Umbilical cord (tissue), 2 donors: ENCODE measurements at places on chromosomes 5 and 9.
A peak's percentile ranks its signal among the peaks of the same experiment; 100 is the strongest.

DNA sequence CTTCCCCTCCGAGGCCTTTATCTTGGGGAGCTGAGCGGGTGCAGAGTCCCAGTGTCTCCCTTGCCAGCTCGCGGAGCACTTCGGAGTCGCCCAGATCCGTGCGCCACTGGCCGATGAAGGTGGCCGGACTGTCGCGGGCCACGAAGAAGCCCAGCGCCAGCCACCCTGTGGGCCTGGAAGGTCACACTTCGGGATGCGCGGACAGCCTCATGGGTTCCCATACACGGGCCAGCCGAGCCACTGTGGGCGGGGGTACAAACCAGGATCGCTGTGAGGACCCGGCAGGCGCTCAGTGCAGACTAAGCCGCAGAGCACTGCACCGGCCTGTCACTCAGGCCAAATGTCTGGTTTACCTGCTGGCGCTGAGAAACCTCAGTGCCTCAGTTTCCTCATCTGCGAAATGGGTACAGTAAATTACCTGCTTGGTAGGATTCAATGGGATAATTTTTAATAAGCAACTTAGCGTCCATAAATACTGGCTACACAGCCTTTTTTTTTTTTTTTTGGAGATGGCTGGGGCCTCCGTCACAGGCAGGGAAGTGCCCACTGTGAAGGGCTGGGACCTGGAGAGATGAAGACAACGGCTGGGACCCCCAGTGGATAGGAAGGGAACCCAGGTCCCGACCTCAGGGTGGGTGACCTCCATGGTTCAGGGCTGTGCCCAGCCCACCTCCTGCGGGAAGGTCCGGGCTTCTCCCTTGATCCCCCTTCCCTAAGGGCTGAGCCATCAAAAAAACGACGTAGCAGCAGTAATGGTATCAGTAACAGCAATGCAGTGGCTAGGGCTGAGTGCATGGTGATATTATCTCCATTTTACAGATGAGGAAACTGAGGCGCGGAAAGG lies 38.7 kb upstream of the CTSV start:
- DNase-seq, result no peak

DNA sequence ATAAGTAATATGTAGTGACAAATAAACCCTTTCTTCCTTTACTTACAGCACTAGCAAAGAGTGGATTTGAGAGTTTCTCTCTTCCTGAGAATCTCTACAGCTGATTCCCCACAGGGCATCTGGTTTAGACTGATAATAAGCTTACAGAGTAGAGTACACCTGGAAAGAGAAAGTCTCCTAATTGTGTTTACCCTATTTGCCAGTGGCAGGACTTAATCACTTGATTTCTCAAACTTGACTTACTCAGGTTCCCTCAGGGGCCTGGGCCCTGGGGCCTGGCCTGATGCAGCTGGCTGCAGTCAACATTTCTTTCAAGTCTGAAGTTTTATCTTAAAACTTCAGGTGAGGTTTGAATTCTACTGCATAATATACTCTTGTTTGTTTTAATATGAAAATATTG lies 38.0 kb upstream of the UBTD2 start:
- no peak for DNase-seq

GRCh38 chr5:124724357-124725039 lies 21.9 kb downstream of the ZNF608 start:
- no peak for DNase-seq

GRCh38 chr9:68480807-68481206 lies 59.9 kb downstream of the TMEM252 start:
- DNase-seq, result no peak

- DNase-seq, result no peak
These were observed 358.6 kb downstream of the ADGRV1 start for GRCh38 chr5:90916947-90917800.

DNA sequence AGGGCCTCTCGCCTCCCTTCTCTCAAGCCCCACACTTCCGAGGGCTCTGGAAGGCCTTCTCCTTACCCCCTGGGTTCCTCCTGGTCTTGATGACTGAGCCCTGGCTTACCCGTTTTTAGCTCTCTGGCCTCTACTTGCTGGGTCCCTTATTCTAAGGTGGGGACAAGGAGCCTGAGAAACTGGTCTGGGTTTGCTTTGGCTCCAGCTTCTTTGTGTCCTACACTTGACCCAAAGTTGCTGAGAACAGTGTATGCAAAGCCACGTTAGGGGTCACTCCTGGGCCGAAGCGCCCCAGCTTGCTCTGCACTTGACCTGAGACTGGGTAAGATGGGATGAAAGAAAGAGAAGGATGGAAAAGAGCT lies 788 bp downstream of the ZNF346 start:
- DNase-seq, result peak; percentile 10

GRCh38 chr5:164186550-164186949 lies 681.1 kb downstream of the MAT2B start:
- no peak for DNase-seq

DNA sequence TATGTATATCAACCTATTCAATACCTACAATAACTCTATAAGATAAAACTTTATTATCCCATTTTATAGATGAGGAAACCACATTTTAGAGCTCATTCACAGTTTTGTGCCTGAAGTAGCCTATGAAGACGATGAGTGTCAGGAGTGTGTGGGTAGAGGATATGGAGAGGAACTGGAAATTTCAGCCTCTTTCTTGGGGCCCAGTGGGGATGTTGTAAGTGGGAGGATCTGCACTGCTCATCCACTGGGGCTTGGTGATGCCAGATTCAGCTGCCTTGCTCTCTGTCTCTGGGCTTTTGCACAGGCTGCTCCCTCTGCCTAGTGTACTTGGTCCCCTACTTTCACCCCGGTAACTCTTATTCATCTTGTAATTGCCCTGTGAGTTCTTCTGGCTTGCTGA lies 194.7 kb downstream of the SREK1 start:
- DNase-seq, result no peak

DNA sequence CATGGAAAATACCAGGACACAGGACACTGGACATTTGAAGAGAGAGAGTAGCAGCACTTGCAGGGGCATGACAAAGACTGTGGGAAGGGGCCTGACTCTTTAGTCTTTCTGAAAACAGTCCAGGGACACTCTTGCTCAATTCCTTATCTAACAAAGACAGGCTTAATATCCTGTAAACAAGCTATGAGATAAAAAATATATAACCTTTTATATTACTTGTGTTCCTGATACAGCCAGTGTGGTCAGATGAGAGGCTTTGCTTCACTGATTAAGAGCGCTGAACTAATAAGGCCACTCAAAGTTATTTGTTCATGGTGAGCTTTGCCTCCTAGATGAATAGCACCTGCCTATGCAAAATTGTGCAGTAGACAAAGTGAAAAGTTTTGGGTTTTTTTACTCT lies 518.7 kb downstream of the LRRC70 start:
- DNase-seq, result no peak

- no peak for DNase-seq
These were observed 84.7 kb downstream of the ST8SIA4 start for GRCh38 chr5:100818340-100818739.

- no peak for DNase-seq
These were observed 31.4 kb upstream of the LPCAT1 start for GRCh38 chr5:1555011-1555807.

DNA sequence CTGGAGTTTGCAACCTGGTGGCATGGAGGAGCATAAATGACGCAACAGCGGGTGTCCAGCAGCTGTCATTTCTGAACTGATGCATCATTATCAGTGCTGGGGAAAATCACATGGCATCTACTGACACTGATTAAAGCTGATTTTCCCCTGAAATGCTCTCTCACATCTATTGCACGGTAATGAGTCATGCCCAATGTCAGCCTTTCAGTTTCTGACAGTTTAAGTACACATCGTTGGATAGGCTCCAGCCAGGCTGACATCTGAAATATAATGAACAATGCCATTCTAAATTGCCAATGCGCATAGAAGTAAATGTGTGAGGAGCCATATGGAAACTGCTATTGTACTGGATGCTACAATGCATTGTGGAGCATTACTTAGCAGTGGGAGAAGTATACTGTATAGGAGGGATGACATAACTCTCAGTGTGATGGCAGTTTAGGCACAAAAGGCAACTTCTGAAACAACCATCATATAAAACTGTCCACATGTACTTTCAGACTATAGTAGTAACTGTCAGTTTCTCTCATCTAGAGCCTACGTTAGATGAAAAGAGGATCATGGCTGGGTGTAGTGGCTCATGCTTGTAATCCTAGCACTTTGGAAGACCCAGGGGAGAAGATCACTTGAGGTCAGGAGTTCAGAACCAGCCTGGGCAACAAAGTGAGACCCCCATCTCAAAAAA lies 389.3 kb upstream of the DMAC1 start:
- DNase-seq, result no peak

GRCh38 chr9:91736311-91736710 lies 213.7 kb downstream of the ROR2 start:
- DNase-seq, result no peak

GRCh38 chr9:69421908-69422801 lies 97.1 kb downstream of the ENTREP1 start:
- peak; percentile 65 for DNase-seq

GRCh38 chr9:123387686-123388085 lies 31.7 kb downstream of the CRB2 start:
- DNase-seq, result no peak

DNA sequence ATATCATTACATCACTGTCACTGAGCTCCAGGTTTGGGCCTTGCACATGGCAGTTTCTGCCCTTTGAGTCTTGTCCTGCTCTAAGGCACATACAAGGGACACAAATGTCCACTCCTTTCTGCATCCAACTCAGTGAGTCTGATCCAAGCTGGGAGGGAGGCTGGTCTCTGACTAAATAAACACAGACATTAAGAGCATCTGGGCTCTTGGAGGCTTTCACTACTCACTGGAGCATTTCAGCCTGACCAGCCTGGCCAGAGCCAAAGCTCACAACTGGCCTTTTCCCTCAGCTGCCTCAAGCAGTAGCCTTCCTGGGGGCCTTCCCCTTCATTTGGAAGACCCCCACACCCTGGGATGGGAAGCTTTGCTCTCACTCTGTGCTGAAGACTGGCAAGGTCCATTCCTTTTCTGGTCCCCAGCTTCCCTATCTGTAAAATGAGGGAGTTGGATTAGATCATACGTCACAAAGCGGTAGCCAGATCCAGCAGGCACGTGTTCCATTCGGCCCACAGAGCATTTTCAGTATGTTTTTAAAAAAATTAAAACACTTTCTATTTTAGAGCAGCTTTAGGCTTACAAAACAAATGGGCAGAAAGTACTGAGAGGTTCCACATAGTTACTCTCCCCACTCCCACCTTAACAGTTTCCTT lies 58.6 kb upstream of the XPA start:
- no peak for DNase-seq

- DNase-seq, result no peak
These were observed at the start of gene DMRT1 for GRCh38 chr9:841371-842209. Gene DMRT1, plus strand, starts transcription at chr9:841697. Its CDS starts 142 bp downstream, at chr9:841839.

DNA sequence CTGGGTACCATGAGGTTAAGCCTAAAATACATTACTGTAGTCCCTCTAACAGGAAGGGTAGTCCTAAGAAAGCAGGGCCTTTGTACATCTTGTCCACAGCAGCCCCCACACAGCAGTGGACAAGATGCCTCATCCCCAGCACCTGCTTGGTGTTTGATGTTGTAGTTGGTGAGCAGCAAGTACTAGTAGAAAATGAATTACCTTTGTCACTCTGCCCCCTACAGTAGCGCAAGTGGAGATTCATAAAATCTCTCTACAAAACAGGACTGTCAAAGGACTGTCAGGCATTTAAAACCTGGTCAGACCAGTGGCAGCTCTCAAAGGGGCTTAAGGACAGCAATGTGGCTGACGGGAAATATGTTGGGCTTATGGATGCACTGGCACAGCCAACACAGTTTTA lies 122.5 kb downstream of the TMEM174 start:
- no peak for DNase-seq

GRCh38 chr9:134215420-134215698 lies 51.0 kb upstream of the RNU6ATAC start:
- DNase-seq, result no peak

DNA sequence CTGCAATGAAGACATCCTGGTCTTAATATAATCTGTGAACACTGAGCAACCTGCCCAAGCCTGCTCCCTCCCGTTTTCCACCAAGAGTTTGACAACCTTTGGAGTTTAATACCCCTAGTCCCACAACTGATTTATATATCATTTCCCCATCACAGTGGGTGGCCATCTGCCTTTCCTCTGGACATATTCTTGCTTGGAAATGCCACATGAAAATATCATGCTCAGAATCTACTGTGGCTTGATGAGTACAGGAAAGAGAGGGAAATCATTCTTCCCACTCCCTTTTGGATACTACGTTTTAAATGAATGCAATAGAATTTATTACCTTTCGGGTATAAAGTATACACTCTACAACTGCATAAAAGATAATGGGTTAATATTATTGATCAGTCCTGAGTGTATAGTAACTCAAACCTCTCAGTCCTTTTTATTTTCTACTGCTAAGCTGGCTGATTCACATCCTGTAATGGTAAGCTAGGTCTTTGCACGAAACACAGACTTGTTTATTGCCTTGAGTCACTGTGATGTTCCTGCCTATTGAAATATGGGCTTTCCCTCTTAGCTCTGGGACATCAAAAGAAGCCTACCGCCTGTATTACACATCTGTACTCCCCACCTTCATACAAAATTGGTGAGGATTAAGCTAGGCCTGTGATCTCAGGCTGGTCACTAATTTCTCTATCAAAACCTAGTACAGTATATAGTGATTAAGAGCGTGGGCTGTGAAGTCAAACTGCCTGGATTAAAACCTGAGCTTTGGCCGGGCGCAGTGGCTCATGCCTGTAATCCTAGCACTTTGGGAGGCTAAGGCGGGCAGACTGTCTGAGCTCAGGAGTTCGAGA lies 67.6 kb upstream of the NR5A1 start:
- DNase-seq, result peak; percentile 70

DNA sequence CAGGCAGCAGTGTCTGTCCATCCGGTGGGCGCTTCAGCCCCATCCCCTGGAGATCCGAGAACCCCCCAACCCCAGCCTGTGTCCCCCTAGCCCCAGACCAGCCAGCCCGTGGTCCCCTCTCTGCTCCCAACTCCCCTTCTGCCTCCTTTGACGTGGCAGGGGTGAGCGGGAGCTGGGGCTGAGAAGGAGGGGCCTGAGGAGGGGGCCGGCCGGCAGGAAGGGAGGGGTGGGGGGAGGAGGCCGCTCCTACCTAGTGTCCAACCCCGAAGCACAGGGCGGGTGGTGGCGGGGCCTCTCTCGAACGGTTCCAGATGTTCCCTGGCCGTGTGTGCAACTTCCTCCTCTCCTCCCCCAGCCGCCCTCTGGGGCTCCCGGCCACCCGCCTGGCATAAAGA lies 31.0 kb downstream of the GOLGA2 start:
- DNase-seq, result peak; percentile 97

GRCh38 chr5:126508962-126509279 lies 85.7 kb downstream of the GRAMD2B start:
- no peak for DNase-seq

GRCh38 chr9:92877531-92878430 lies at the start of gene ZNF484:
Gene ZNF484, minus strand, starts transcription at chr9:92878038. Its CDS starts 3,009 bp downstream, at chr9:92875029.
- peak; percentile 99 for DNase-seq

DNA sequence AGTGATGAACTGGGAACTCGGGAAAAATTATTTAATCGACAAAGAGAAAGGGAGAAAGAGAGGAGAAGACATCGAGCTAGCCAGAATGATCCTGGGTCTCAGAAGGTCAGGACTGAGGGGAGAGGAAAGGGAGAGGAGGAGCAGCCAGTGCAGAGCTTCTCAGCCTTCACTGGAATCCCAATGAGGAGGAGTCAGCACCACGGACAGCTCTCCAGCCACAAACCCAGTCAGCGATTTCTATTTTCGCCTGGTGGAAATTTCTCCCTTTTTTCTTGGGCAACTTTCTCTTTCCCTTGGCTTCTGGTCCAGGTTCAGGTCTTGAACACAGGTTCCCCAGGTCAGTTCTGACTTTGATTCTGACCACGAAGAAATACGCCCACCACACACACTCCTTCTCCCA lies 1.6 kb upstream of the BRINP1 start:
- DNase-seq, result peak; percentile 60

GRCh38 chr5:141338538-141339306 lies at the start of gene PCDHGA2:
Gene PCDHGA2, plus strand, starts transcription at chr5:141338760.
- DNase-seq, result peak; percentile 23
